ENCODE measurements at places on chromosomes 7 and 10. TPM values are rescaled to one million over a fixed set of nuclear protein-coding genes. Genes with fewer than 3 reads are reported as not detected.

CCZ1 gene
- 80.4 TPM for total RNA-seq

SPDYE5 gene
- not detected for total RNA-seq

JAKMIP3 gene
- 0.36 TPM for total RNA-seq

GRCh38 chr7:15396210-15397158 is 165.3 kb downstream of the AGMO start:
- no peaks in the 10 kb centered on the region for H3K4me1 ChIP-seq
- no peak for DNase-seq
- no peaks in the 10 kb centered on the region for H3K27me3 ChIP-seq
- H3K4me3 ChIP-seq = no peak overlapping the region

GRCh38 chr7:99141841-99142726 is 1.8 kb downstream of the SMURF1 start:
- H3K36me3 ChIP-seq = no peaks in the 10 kb centered on the region
- H3K4me1 ChIP-seq = peaks cover 28% of the 10 kb centered on the region
- peak overlapping the region; percentile 71 for H3K27ac ChIP-seq
- DNase-seq = peak; percentile 56
- no peaks in the 10 kb centered on the region for H3K27me3 ChIP-seq

- no peaks in the 10 kb centered on the region for H3K4me1 ChIP-seq
- no peak overlapping the region for H3K4me3 ChIP-seq
- DNase-seq = no peak
- no peaks in the 10 kb centered on the region for H3K36me3 ChIP-seq
These were observed 527.2 kb downstream of the GATA3 start for GRCh38 chr10:8581521-8582225.

DNA sequence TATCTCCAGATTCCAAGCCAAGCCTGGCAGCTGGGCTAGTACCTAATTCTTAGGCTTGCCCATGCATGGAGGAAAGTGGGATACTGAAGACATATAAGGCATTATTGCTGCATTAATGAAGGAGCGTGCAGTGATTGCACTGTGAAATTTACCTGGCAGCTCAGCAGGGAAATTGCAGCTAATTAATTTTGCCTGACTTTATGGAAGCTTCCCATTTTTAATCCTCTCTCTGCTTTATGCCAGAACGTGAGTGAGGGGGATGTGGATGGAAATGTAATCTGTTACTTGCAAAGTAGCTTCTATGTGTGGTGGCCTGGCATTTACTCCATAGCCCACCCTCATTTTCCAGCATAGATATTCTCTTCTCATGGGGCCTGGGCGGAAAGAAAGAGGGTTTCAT is 134.9 kb downstream of the SH2D4B start:
- H3K27me3 ChIP-seq = no peaks in the 10 kb centered on the region
- no peak overlapping the region for H3K4me3 ChIP-seq
- H3K4me1 ChIP-seq = no peaks in the 10 kb centered on the region
- no peaks in the 10 kb centered on the region for H3K36me3 ChIP-seq

DNA sequence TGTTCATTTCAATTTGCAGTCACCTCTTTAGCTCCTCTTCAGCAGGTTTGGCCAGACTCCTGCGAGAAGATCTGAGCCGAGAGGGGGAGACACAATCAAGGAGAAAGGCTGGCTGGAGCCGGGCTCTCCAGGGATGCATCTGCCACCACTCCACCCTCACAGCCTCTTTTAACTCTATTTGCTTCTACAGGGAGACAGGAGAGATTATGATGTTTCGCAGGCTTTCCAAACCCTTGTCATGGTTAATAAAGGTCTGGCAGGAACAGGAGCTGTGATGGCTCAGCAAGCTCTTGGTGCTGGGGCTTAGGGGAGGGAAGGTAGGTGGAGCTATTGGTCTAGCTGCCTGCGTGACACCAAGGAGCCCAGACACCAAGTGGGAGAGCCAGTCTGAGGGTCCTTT is 448.1 kb upstream of the PODXL start:
- no peak overlapping the region for H3K4me3 ChIP-seq
- H3K27ac ChIP-seq = no peak overlapping the region
- DNase-seq = no peak
- H3K4me1 ChIP-seq = no peaks in the 10 kb centered on the region

GRCh38 chr7:158394936-158395335 is 192.7 kb downstream of the PTPRN2 start:
- no peak overlapping the region for H3K27ac ChIP-seq
- DNase-seq = peak; percentile 45
- no peaks in the 10 kb centered on the region for H3K36me3 ChIP-seq
- H3K4me1 ChIP-seq = peaks cover 4% of the 10 kb centered on the region
- no peak overlapping the region for H3K4me3 ChIP-seq

GRCh38 chr10:87092861-87093631 is 1.6 kb downstream of the GLUD1 start:
- H3K27me3 ChIP-seq = no peaks in the 10 kb centered on the region
- peak; percentile 6 for DNase-seq
- peak overlapping the region; percentile 44 for H3K27ac ChIP-seq
- peak overlapping the region; percentile 78 for H3K4me3 ChIP-seq
- peaks cover 5% of the 10 kb centered on the region for H3K36me3 ChIP-seq

GRCh38 chr7:129664029-129665012 is 52.8 kb downstream of the NRF1 start:
- H3K4me1 ChIP-seq = no peaks in the 10 kb centered on the region
- peak; percentile 23 for DNase-seq
- no peak overlapping the region for H3K27ac ChIP-seq
- H3K27me3 ChIP-seq = no peaks in the 10 kb centered on the region
- peaks cover 37% of the 10 kb centered on the region for H3K36me3 ChIP-seq

DNA sequence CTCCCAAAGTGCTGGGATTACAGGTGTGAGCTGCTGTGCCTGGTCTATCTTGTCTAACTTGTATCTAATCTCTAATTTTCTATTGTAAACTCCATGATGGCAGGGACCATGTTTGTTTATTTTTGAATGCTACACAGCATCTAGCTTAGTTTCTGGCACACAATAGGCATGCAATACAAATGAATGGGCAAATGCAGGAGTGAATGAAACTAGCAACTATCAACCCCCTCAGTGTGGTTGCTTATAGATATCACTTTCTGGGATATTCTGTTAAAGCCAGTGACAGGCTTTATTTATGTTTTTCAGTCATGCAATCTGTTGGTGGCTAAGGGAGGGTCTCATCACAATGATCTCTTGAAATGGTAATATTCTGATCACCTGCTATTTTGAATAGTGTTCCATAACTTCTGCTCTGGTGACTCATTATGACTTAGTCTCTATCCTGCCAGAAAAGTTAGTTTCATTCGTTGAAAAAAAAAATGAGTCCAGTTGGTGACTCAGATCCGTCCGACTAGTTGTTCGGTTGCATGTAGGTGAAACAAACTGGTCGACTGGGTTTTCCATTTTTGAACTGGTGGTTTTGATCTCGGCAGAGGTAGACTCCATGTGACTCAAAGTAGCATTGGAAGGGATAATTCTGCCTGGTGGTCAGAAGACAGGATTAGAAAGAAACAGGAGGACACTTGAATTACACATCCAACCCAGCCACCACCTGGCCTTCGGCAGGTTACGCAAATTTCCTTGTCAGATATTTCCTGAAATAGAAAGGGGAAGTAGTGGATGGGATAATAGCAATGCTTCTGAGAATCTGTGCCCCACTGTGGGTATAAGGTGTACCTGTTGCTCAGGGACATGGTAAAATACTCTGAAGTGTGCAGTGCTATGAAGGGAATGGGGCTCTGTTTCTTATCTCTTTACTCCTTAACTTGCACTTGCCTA is 76.8 kb downstream of the GATA3 start:
- peaks cover 11% of the 10 kb centered on the region for H3K4me1 ChIP-seq
- no peak overlapping the region for H3K27ac ChIP-seq
- H3K4me3 ChIP-seq = no peak overlapping the region

- no peaks in the 10 kb centered on the region for H3K27me3 ChIP-seq
- H3K36me3 ChIP-seq = no peaks in the 10 kb centered on the region
- no peak overlapping the region for H3K4me3 ChIP-seq
These were observed 820.5 kb downstream of the GATA3 start for GRCh38 chr10:8874972-8875371.

GRCh38 chr7:100211342-100211780 is 8.4 kb upstream of the PVRIG start:
- H3K27me3 ChIP-seq = no peaks in the 10 kb centered on the region
- H3K36me3 ChIP-seq = no peaks in the 10 kb centered on the region
- H3K27ac ChIP-seq = peak overlapping the region; percentile 14
- DNase-seq = no peak
- H3K4me3 ChIP-seq = no peak overlapping the region

DNA sequence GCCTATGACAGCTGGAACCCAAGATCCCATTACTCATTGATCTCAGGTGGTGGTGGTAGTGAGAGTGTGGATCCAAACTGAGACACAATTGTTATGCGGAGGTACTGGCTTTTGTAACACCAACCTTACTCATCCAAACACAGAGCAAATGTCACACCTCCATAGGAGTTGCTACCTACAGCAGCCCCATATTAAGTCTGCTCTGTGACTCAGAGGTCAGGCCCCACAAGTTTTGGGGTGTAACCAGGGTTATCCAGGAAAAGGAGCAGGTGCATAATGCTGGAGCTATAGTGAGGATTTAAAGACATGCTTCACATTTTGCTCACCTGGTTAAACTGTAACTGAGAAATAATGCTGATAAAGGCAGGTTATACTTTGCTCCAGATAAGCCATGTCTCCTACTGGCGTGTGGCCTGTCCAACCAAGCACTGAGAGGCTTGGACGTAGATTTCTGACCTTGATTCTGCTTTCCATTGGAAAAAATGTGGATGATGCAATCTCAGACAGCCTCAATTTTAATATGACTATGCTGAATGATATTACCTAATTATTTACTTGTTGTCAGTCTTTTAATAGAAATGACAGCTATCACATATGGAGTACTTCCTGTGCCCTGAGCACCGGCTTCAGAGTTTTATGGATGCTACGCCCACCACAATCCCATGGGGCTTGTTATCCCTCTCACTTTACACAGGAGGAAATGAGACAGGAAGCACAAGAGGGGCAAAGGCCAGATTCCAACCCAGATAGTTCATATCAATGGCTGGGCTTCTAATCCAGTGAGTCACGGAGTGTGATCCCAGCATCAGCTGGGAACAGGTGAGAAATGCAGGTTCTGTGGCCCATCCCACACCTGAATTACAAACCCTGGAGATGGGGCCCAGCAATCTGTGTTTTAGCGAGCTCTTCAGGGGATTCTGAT is 181.3 kb downstream of the CHN2 start:
- no peak overlapping the region for H3K4me3 ChIP-seq
- H3K4me1 ChIP-seq = no peaks in the 10 kb centered on the region
- DNase-seq = no peak
- no peaks in the 10 kb centered on the region for H3K36me3 ChIP-seq

- no peak for DNase-seq
- no peaks in the 10 kb centered on the region for H3K27me3 ChIP-seq
- no peak overlapping the region for H3K4me3 ChIP-seq
- H3K36me3 ChIP-seq = no peaks in the 10 kb centered on the region
- no peak overlapping the region for H3K27ac ChIP-seq
These were observed 158.5 kb downstream of the C7orf25 start for GRCh38 chr7:42753367-42753766.

Measured in CD4-positive, alpha-beta T cell (primary cell).